Stimulated activated CD4-positive, alpha-beta T cell treated with anti-CD3 and anti-CD28 coated beads, Interleukin-4, amount 100 ng/mL, for 1 hour (primary cell): ENCODE measurements at places on chromosomes 3 and 15.

DNA sequence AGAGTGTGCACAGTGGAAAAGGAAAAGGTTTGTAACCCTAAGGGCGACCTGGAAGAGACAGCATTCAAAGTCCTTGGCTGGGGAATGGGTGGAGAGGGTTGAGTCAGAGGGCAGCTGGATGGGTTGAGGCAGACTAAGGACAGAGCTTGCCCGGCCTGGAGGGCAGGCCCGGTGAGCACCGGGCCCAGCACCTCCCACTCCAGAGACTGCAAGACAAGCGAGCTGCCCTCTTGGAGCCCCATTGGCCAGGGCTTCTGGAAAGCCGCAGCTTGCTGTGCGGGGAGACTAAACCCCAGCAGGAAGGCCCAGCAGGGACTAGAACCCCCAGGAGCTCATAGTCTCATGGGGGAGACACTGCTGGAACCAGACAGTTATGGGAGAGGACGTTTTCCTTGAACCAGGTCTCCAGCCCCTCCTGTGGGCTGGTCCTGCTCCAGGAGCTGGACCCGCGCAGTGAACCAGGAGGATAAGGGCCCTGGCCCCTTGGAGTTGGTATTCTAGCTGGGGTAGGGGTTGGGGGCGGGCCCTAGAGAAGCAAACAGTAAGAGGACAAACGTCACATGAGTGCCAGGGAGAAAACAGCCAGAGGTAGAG, 59.1 kb downstream of the RGMA start:
- DNase-seq, result no peak

GRCh38 chr15:65414841-65415621, 7.7 kb downstream of the IGDCC4 start:
- no peak for DNase-seq

DNA sequence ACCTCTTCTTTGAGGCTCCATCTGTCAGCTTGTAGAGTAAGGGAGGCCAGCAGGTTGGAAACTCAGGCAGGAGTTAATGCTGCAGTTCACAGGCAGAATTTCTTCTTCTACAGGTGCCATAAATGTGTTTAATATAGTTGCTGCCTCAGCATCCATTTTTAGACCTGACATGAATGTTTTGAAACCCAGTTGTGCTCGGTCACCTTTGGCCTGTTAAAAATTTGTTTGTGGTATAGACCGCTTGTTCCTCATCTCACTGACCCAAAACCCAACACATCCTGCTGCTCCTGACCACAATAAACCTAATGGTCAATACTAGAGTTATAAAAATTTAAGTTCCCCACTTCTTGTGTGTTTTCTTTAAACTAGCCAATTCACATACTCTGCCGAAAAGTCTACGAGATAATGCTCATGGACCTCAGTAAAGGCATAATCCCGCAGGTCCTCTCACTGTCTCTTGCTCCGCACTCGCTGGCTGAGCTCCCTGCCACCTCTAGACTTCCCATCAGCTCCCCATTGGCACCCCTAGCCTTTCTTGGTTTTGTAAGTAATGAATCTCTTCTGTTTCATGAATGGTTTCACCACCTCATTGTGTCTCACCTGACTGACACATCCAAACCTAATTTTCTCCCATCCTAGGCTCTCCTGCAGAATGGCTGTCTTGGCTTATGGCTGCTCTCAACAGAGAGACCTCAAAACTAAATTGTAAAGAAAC, 138.5 kb upstream of the STRIT1 start:
- DNase-seq, result no peak

DNA sequence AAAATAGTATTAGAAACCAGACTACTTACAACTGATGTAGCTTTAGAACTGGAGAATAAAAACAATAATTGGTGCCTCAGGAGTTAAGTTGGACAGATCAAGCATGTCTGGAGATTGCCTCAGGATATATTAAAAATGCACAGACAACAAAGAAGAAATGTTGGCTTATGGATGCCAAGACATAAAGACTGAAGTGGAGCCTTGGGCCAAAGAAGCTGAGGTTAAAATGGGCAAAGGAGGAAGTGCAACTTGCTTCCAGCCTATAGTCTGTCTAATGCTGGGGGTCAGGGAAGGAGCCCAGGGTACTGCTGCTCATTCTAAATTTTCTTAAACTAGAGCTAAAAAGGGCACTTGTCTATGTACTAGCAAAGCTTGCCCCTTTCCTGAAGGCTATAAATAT, 77.5 kb downstream of the ESYT3 start:
- DNase-seq, result no peak

DNA sequence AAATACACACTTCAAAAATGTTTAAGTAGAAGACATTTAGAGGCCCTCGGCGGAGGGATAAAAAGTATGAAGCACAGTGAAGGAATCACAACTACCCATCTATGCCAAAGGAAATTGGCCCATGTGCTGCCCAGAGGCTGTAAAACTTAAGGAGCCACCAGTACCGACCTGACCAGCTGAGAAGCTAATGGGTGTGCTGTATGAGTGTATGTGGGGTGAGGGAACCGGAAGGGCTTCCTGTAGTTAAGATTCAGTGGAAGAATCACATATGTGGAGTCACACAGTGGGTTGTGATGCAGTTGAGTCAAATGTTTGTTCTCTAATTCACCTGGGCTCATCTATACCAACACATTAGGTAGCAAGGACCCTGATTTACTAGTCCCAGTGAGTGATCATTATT, 516.0 kb upstream of the IL12A start:
- no peak for DNase-seq

DNA sequence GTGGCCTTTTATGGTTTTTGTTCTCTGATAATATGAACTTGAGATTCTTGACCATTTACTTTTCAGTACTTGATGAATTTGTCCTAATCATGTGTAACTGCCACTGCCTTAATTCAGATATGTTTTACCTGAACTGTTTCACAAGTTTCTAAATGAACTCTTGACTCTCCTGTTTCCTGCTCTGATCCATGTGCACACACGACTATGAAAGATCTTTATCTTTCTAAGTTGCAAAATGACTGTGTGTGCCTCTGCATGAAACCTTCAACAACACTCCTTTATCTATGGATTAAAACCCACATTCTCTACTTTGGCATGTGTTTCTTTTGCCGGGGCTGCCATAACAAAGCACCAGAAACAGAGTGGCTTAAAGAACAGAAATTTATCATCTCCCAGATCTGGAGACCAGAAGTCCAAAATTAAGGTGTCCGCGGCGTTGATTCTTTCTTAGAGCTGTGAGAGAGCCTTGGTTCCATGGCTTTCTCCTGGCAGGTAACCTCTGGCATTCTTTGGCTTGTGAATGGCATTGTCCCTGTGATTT, 275.0 kb downstream of the ADAMTSL3 start:
- no peak for DNase-seq

GRCh38 chr3:94226078-94226477, 163.2 kb downstream of the NSUN3 start:
- no peak for DNase-seq

GRCh38 chr3:52119099-52119498, 35.1 kb downstream of the POC1A start:
- DNase-seq, result no peak

DNA sequence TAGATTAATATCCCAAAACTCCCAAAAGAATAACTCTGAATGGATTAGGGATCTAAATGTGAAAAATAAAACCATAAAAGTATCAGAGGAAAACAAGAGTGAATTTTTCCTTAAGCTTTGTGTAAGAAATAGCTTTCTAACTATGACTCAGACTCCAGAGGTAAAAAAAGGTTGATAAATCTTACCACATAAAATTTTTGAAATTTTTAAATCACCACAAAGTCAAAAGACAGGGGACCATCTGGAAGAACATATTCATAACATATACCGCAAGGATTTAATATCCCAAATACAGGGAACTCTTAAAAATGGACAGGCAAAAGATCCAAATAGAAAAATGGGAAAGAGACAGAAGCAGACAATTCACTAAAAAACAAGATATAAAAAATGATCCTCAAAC, 145.0 kb downstream of the ARNT2 start:
- no peak for DNase-seq

DNA sequence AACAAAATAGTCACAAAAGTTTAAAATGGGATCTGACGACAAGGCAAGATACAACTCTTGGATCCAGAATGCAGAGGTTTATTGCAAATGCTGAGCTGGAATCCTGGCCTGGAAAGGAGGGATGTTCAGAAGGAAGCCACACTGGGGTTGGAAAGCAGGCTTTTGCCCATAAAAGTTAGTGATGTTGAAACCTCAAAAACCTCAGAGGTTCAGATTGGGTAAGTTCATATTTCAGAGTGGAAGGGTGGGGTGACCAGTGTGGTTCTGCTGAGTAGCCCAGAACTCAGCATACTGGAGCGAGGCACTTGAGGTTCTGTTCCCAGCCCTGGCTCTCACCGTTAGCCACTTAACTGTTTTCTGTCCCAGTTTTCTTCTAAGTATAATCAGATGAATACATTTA, 114.0 kb upstream of the OSTN start:
- no peak for DNase-seq

DNA sequence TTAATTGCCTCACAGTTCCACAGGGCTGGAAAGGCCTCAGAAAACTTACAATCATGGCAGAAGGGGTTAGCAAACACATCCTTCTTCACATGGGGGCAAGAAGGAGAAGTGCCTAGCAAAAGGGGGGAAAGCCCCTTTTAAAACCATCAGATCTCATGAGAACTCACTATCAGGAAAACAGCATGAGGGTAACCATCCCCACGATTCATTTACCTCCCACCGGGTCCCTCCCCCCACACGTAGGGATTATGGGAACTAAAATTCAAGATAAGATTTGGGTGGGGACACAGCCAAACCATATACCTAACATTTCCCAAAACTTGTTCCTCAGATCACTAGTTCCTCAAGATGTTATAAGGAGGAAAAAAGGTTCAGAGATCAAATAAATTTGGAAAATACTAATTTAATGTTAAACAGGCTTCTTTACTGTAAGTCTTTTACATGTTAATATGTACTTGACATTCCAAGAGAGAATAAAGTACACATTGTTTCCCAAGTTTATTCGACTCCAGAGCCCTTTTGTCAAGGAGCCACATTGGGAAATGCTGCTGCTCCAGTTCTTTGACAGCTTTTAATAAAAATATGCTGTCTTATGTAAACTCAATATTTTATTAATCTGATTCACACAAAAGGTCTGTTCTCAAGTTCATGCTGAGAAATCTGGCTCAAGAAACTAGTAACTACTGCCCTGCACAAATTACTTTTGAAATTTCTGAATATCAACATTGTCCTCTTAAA, 17.8 kb downstream of the HERC1 start:
- no peak for DNase-seq
